T-helper 9 cell (primary cell): ENCODE measurements at places on chromosomes 2 and 18.
A peak's percentile ranks its signal among the peaks of the same experiment; 100 is the strongest.

DNA sequence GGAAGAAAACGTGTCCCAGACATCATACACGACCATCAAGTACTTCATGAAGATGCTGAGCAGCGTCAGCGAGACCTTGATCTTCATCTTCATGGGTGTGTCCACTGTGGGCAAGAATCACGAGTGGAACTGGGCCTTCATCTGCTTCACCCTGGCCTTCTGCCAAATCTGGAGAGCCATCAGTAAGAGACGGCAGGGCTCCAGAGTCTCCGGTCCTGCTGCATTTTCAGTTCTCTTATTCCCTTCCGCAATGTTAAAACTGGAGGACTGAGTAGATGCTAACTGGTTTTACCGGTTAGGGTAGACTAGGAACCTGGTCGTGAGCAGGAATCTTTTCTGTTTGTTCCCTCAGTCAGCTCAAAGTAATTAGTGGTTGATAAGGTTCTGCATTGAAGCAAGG is 32.3 kb downstream of the SLC9A4 start:
- no peak for DNase-seq

DNA sequence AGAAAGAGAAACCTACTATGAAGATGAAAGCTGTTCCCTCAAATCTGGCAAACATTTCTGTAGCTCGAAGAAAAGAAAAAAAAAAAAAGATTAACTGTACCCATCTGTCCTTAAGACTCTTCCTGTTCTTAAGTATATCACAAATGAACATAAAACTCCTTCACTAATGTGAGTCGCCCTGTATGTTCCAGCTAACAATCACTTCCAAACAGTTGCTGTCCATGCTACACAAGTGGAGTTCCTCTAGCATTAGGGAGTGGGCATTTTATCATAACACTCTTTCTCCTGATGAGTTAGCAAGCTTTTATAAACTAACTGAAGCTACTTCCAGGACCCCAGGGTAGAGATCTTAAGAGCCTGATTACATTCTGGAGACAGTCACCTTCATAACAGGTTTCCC is 5.8 kb downstream of the CUL3 start:
- DNase-seq = no peak

DNA sequence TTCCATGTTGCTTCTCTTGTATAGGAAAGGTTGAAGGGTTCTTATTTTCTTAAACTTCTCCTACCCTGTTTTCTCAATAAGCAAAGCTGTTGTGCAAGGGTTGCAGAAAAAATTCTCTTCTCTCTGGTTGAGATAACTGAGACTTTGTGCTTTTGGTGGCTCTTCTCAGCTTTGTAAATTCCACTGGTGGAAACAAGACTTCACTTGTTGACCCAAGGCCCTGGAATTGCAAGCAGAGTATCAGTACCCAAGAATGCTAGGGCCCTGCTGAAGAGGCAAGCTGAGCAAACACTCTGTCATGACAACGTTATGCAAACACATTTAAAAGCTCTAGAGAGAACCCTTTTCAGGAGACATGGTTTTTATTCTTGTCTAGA is 294.7 kb upstream of the EPAS1 start:
- no peak for DNase-seq

DNA sequence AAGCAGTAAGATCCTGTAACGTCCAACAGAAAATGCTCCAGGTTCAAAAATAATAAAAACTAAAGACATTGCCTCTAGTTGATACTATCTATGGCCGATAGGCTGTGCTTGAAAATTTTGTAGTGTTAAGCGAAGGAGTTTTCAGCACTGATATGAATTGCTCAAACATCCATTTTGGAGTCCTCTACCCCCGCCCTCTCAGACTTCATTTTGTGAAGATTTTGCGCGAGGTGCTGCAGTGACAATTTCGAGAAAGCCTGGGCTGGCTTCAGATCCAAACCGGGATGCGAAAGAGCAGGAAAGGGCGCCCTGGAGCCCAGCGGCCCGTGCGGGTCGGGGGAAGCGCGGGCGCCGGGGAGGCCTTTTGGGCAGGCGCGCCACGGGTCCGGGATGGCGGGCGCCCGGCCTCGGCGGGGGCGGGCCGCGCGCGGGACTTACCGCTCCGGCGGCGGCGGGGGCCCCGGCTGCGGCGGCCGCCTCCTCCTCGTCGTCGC is 1.8 kb downstream of the SP3 start:
- no peak for DNase-seq

DNA sequence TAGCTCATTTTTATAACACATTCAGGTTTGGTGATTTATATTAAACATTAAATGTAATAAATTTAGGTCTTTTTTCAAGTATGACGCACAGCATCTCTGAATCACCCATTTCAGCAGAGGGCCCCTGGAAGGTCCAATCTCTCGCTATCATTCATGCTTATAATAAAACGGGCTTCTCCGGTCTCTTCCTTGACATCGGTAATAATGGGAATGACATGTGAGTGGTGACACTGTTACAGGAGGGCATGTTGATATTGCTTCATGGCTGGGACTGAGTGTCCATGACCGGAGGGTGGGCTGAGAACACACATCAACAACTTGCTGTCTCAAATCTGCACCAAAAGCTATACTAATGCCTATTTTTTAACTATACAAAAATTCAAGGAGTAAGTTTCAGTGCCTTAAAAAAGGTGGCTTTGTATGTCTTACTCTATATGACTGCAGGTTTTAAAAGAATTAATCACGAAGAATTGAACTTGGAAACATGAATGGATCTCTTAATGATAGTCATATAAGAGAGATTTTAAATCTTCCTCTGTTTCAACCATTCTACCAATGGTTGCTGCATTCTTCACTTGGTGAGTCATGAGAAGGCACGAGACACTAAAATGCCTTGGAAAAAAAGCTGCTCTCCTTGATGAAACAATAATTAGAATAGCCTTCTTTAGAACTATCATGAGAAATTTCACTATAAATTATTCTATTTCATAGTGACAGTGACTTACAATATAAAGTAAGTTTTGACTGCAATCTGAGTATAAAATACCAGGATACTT is 101.9 kb upstream of the NRP2 start:
- no peak for DNase-seq

DNA sequence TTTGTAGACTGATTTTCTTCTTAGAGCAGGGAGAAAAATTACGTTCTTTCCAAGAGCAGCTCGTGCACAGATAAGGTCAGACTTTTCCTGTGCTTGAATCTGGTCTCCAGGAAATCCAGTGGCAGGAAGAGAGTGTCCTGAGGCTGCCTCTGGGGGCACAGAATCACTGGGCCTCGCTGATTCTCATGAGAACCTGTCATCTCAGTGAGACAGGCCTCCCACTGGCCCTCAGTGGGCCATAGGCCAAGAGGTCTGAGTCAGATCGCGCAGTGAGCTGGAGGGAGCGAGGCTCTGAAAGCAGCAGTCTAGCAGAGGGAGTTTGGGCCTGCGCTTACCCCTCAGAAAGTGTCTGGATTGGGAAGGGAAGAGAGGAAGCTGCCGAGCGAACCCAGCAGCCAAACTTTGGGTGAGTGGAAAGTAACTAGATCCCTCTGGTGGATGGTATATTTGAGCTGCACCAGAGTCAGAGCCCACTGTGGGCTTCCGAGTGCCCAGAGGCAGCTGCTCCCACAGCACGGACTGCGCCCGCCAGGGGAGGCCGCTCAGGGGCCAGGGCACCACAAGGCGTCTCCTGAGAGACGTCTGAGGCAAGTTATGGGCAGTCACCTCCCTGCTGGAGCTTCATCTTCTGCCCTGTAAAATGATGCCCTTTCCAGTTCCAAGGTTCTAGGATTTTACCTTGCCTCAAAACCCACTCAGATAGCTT is 8.2 kb downstream of the GDF7 start:
- DNase-seq = no peak

GRCh38 chr2:127618551-127619202 is 27.3 kb upstream of the GPR17 start:
- DNase-seq = no peak

- no peak for DNase-seq
These were observed 805.7 kb upstream of the FSHR start for GRCh38 chr2:49959961-49960553.

- no peak for DNase-seq
These were observed 92.6 kb downstream of the VAPA start for GRCh38 chr18:10006311-10006893.

- DNase-seq = no peak
These were observed 320.2 kb downstream of the NRXN1 start for GRCh38 chr2:50711714-50712113.

DNA sequence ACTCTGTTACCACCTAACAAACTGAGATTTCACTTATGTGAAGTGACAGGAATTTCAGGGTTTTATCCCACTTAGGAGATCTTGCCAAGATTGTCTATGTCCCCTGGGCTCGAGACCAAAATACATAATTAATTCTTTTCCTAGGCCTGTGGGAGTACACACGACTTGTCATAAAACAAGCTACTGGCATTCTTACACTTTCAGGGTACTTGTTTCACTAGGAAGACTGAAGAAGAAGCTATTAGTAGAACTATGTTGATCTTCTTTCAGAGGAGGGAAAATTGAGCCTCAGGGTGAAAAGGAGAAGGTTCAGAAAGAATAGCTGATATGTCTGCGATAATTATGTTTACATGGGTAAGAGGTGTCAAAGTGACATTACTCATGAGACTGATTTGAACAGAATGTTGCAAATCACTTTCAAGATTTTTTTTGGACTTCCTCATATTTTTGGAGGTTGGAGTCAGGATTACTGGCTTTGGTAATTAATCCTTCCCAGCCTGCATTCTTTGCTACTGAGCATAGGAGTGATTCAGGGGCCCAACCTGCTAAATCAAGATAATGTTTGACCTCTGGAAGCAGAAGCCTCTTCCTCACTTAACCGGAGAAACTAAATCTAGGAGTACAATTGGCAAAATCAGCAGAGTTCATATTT is 240.0 kb upstream of the NT5C1B start:
- no peak for DNase-seq

DNA sequence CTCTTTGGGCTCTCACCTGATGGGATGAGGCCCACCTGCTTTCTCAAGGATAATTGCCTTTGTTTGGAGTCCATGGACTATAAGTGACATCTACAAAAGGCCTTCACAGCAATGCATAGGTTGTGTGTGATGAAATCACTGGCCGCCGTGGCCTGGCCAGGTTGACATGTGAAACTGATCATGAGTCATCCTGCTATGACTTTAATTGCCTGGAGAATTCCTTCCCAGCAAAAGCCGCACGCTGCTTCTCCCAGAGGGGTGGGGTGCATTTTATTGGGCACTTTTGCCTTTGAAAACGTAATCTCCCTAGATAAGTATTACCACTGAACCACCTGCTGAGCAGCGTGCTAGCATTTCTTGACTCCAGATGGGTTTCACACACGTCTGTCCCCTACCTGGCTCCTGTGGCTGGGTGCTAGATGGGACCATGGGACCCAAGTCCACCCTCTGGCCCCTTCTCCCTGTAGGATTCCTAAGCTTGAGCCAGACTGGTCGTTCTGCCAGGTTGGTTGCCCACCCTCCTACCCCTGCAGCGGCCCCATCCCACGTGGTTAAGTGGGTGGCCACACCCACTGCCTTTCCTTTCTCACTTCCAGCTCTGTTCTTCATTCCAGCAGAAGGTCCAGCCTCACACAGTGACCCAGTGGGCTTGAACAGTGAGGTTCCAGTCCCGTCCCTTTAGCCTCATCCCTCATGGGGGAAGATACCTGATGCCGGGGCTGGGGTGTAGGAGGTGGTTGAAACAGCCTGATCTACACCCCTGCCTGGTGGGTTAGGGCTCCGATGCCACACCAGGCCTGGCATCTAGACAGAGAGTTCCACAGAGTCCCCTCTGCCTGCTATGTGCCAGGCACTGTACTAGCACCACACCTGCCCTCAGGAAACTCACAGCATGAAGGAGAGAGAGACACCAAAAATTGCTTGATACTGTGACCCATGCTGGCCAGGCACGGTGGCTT is 89.6 kb downstream of the GBX2 start:
- no peak for DNase-seq

GRCh38 chr2:182548031-182548950 is 121.5 kb upstream of the PDE1A start:
- no peak for DNase-seq

GRCh38 chr18:76528477-76529432 is 33.7 kb upstream of the ZNF516 start:
- no peak for DNase-seq

DNA sequence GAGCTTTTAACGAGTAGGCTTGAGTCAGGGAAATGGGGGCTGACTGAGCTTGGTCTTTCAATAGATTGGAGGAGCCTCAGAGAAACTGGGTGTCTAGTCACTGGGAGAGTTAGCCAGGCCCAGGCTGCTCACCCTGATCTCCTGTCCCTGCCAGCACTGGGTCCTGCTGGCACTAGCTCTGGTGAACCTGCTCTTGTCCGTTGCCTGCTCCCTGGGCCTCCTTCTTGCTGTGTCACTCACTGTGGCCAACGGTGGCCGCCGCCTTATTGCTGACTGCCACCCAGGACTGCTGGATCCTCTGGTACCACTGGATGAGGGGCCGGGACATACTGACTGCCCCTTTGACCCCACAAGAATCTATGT is 720 bp downstream of the KRTCAP3 start:
- DNase-seq = no peak

DNA sequence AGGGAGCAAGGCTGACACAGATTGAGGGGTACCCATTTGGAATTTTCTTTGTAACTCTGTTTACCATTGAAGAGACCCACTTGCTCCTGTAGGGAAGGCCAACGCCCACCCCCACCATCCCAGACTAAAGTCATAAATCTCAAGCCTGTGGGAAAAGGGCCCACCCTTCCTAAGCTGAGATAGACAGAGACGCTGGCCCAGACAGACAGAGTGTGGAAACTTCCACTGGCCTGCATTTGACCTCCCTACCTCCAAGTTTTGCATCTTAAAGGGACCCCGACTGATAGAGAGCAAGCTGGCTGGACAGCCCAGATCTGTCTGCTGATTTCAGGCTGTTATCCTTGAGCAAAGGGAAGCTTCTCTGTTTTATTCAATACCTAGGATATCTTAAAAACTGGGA is 48.2 kb upstream of the SLC14A2 start:
- DNase-seq = no peak

DNA sequence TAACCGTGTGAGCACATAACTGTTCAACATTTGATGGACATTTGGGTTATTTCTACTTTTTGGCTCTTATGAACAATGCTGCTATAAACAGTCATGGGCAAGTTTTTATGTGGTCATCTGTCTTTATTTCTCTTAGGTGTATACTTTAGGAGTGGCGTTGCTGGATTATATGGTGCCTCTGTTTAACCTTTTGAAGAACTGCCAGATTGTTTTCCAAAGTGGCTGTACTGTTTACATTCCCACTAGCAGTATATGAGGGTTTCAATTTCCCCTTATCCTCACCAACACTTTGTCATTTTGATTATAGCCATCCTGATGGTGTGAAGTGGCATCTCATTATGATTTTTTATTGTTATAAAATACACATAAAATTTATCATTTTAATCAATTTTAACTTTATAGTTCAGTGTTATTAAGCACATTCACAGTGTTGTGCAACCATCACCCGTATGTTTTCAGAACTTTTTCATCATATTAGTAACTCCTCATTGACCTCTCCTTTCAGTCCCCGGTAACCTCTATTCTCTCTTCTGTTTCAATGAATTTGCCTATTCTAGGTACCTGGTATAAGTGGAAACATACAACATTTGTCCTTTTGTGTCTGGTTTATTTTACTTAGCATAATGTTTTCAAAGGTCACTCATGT is 55.4 kb downstream of the EML4 start:
- no peak for DNase-seq

- no peak for DNase-seq
These were observed 163.7 kb upstream of the PXDN start for GRCh38 chr2:1907849-1908533.

GRCh38 chr2:215435280-215435869 is 493 bp downstream of the FN1 start:
- no peak for DNase-seq

GRCh38 chr2:134193006-134193405 is 60.9 kb upstream of the MGAT5 start:
- no peak for DNase-seq

- peak; percentile 1 for DNase-seq
These were observed 30.7 kb downstream of the LYPD6B start for GRCh38 chr2:149068996-149069888.

GRCh38 chr2:177245010-177245422 is 19.5 kb downstream of the NFE2L2 start:
- DNase-seq = no peak
